ENCODE measurements at places on chromosomes 11 and 22.

DNA sequence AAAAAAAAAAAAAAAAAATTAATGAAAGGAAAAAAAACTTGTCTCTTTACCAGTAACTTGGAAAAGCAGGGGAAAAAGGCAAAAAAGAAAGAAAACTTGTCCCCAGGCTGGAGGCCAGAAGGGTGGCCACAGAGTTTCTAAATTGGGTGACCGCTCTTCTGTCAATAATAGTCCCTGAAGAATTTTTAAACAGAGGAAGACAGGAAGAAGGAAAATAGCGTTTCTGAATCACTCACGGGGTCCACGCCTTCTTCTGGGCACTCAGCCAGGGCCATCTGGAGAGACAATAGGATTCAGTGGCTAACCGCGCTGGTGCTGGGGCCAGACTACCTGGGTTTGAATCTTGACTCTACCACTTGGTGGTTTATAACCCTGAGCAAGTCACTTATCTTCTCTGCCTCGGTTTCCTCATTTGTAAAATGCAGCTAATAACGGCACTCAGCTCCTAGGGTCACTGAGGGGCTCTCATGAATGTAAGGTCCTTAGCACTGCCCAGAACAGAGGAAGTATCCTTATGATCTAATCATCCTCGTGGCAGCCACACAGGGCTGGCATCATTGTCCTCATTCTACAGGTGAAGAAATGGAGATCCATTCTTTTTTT is 7.0 kb downstream of the C11orf86 start:
- peak; percentile 84 for DNase-seq

- no peak for DNase-seq
These were observed 627.6 kb downstream of the NTM start for GRCh38 chr11:131998020-131998419.

GRCh38 chr11:64987998-64988854 is 8.5 kb downstream of the BATF2 start:
- no peak for DNase-seq

- no peak for DNase-seq
These were observed 19.3 kb downstream of the IL10RA start for GRCh38 chr11:118005224-118006152.

DNA sequence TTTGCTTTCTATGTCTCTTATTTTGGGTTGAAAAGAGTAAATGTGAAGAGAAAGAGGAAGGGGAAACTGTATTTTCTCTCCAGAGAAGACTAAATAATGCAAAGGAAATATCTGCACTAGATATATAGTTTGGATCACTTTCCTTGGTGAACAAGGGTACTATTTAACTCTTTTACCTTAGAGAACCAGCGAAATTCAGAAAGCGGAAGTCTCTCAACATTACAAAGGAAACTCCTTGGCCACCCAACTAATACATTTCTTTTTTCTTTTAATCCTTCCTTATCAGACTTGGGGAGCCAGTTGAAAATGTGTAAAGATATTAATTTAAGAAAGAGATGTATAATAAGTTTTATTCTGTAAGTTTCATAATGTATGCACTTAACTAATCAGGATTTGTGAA is 64.2 kb downstream of the SESN3 start:
- no peak for DNase-seq
